ENCODE measurements at places on chromosomes 11 and 22.

GRCh38 chr11:61134801-61135257 is 26.4 kb downstream of the VPS37C start:
- no peak overlapping the region for H3K4me3 ChIP-seq
- H3K4me1 ChIP-seq = no peaks in the 10 kb centered on the region
- H3K36me3 ChIP-seq = peaks cover 82% of the 10 kb centered on the region
- no peak overlapping the region for H3K27ac ChIP-seq
- no peaks in the 10 kb centered on the region for H3K27me3 ChIP-seq

DNA sequence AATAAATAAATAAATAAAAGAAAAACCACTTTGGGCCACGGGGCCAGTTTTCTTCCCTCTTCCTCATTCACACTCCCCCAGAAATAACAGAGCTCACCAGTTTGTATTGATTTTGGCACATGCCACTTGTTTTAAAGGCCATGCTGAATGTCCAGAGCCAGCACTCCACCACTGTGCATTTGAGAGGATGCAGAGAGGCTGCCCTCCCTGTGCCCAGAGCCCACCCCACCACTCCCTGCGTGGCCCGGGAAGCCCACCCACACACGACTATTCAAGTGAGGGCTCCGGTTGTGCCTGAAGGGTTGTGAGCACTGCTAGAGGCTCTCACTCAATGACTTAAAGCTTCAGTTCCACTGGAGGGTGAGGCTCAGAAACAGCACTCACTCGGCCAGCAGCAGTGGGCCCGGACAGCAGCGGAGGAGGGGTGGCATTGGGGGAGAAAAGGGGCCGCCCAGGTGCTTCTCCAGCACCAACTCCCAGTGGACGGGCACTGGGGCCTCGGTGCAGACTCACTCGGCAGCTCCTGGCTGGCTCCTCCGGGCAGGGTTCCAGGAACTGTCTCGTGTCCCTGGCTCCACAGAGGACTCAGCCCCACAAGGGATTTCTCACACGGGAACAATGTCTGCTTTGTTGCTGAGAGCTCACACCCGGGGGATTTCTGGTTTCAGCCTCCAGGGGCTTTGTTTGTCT is 112.7 kb downstream of the SHANK2 start:
- H3K27me3 ChIP-seq = no peaks in the 10 kb centered on the region
- no peak overlapping the region for H3K27ac ChIP-seq
- no peaks in the 10 kb centered on the region for H3K4me1 ChIP-seq
- DNase-seq = no peak
- H3K36me3 ChIP-seq = peaks cover 39% of the 10 kb centered on the region

- no peak within 1 kb of the TSS for H3K4me3 ChIP-seq
- no peaks in the 10 kb centered on the region for H3K27me3 ChIP-seq
- H3K36me3 ChIP-seq = peaks cover 9% of the 10 kb centered on the region
- H3K27ac ChIP-seq = no peak within 1 kb of the TSS
- H3K4me1 ChIP-seq = peaks cover 17% of the 10 kb centered on the region
These were observed at the start of gene GPHA2 for GRCh38 chr11:64935359-64936081. GPHA2 (minus strand) TSS chr11:64935893; CDS start chr11:64935460, 433 bp downstream.

DNA sequence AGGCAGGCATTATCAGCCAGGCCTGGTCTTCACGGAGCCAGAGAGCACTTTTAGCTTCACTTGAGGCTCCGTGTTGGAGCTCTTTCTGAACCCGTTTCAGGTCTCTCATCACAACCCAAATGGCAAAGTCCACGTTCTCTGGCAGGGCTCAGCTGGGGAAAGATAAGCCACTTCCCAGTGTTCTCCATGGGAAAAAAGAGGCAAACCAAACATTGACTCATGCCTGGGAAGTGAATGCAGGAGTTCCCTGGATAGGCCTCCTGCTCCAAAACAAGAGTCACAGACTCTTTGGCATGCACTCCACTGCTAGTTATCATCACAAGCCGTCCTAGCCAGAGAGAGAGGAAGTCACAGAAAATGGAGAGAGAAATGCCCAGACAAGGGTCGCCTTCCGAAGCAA is 11.6 kb downstream of the OPCML start:
- H3K4me3 ChIP-seq = no peak overlapping the region
- DNase-seq = peak; percentile 91
- H3K4me1 ChIP-seq = peaks cover 5% of the 10 kb centered on the region
- H3K27ac ChIP-seq = no peak overlapping the region

DNA sequence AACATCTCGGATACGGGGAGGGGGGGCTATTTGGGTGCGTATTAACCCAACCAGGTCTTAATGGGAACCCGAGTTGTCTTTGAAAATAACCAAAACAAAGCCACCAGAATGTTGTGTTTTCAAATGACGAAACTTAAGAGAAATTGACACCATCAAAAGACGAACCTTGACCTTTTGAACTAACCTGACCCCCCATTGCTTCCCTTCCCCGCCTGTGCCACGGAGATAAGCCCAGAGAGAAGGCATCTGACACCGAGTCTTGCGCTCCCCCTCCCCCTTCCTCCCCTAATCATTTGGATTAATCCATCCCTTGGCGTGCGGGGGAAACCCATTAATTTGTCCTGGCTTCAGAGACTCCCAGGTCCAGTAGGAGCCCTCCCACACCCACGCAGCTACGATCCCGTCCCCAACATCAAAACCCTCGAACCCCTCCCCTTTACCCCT is 4.5 kb upstream of the GCAT start:
- no peaks in the 10 kb centered on the region for H3K27me3 ChIP-seq
- peak overlapping the region; percentile 92 for H3K27ac ChIP-seq
- no peak overlapping the region for H3K4me3 ChIP-seq

- H3K36me3 ChIP-seq = no peaks in the 10 kb centered on the region
- DNase-seq = no peak
These were observed 811.0 kb upstream of the CCDC90B start for GRCh38 chr11:84097186-84097585.
